ENCODE measurements at places on chromosomes 5 and 9. TPM values are rescaled to one million over a fixed set of nuclear protein-coding genes. Genes with fewer than 3 reads are reported as not detected.

The PLPPR1 gene
- 1.5 TPM for total RNA-seq

The NIPAL4 gene
- total RNA-seq, result 0.07 TPM

The DAB2 gene
- 7.3 TPM for total RNA-seq

- H3K4me1 ChIP-seq, result no peaks in the 10 kb centered on the region
- DNase-seq, result no peak
- no peaks in the 10 kb centered on the region for H3K36me3 ChIP-seq
- no peaks in the 10 kb centered on the region for H3K27me3 ChIP-seq
- H3K27ac ChIP-seq, result no peak overlapping the region
- no peak overlapping the region for H3K4me3 ChIP-seq
Measured at GRCh38 chr5:157175071-157175612, 5.5 kb upstream of the ITK start.

DNA sequence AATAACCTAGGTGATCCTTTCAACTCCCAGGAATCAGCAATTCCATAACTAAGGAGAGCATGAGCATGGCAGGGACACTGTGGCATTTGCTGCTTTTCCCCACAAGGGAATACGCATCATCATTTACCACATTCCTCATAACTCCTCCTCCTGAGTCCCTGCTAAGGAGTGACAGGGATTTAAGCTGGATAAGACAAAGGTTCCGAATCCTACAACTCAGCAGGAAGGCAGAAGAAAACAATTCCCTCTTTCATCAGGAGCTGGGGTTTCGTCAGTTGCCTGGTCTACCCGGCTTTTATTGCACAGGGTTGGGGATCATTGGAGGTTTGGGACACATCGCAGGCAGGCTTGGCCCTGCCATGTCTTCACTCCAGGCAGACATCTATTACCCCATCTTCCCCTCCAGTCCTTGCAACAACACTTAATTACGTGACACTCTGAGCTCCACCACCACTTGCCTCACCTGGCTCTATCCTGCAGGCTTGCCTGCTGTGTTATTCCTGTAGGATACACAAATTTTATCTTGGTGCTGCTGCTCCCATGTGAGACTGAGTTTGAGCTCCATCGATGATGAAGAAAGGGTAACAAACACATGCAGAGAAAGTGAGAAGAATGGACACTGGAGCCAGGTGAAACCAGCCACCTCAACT lies 563.0 kb upstream of the KLF4 start:
- H3K27ac ChIP-seq, result no peak overlapping the region
- no peaks in the 10 kb centered on the region for H3K36me3 ChIP-seq
- no peak for DNase-seq
- no peak overlapping the region for H3K4me3 ChIP-seq

DNA sequence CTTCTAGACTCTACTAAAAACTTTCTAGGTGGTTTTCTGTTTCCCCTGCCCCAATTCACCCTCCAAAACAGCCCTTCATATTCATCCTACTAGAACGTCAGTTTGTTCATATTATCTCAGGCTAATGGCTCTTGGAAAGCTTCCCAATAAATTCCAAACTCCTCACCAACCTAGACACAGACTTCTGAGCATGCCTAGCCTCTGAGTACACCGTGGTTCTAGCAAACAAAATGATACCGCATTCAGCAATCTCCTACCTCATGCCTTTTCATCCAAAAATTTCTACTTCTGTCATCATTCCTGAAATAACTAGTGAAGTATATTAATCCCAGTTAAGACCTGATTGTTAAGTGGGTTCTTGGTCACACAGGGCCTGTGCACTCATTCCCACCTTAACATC lies 46.5 kb upstream of the NR5A1 start:
- no peaks in the 10 kb centered on the region for H3K36me3 ChIP-seq
- no peaks in the 10 kb centered on the region for H3K27me3 ChIP-seq
- no peak overlapping the region for H3K4me3 ChIP-seq

- H3K27me3 ChIP-seq, result no peaks in the 10 kb centered on the region
- H3K27ac ChIP-seq, result no peak overlapping the region
- no peaks in the 10 kb centered on the region for H3K4me1 ChIP-seq
- no peak for DNase-seq
Measured at GRCh38 chr5:142650881-142651280, 35.0 kb downstream of the FGF1 start.

GRCh38 chr9:18566121-18566520 lies 92.2 kb downstream of the ADAMTSL1 start:
- no peaks in the 10 kb centered on the region for H3K27me3 ChIP-seq
- H3K27ac ChIP-seq, result no peak overlapping the region
- no peak for DNase-seq
- no peaks in the 10 kb centered on the region for H3K36me3 ChIP-seq
- H3K4me1 ChIP-seq, result no peaks in the 10 kb centered on the region
- H3K4me3 ChIP-seq, result no peak overlapping the region

DNA sequence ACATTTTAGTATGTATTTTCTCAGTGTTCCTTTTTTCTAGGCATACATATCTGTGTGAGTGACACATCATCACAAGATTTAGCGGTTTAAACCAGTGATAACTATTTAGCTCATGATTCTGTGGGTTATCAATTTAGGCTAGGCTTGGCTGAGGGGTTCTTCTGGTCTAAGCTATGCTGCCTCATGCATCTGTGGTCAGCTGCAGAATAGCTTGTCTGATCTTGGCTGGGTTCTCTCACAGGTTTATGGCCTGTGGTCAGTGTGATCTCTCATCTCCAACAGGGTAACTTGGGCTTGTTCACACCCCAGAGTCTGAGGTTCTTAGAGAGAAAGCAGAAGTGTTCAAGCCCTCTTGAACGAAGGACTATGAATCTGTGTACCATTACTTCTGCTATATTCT lies 363.3 kb downstream of the KDM4C start:
- no peak for DNase-seq
- H3K27ac ChIP-seq, result no peak overlapping the region
- no peaks in the 10 kb centered on the region for H3K4me1 ChIP-seq
- H3K36me3 ChIP-seq, result no peaks in the 10 kb centered on the region

- no peak for DNase-seq
- H3K4me3 ChIP-seq, result no peak overlapping the region
Measured at GRCh38 chr9:107862881-107863280, 373.3 kb upstream of the KLF4 start.

DNA sequence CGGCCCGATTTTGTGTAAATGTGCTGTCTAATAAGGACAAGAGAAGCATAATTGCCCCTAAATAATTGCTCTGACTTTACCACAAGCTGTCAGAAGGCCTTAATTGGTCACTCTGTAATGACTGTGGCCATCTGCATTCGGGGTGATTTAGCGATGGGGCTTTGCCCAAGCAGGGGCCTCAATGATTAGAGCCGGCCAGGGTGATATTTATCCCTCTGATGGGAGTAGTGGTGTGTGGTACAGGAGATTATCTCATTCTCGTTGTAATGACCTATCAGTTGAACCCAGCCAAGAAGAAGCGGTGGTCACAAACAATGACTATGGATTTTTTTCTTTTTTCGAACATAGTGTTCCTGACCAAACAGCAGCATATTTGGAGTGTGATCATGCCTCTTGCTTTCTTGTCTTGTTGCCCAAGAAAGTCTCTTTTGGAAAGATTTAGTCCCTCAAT lies 72.0 kb upstream of the SAP30L start:
- no peaks in the 10 kb centered on the region for H3K36me3 ChIP-seq
- H3K27ac ChIP-seq, result no peak overlapping the region
- no peaks in the 10 kb centered on the region for H3K4me1 ChIP-seq
- no peak for DNase-seq
- no peaks in the 10 kb centered on the region for H3K27me3 ChIP-seq
- no peak overlapping the region for H3K4me3 ChIP-seq

DNA sequence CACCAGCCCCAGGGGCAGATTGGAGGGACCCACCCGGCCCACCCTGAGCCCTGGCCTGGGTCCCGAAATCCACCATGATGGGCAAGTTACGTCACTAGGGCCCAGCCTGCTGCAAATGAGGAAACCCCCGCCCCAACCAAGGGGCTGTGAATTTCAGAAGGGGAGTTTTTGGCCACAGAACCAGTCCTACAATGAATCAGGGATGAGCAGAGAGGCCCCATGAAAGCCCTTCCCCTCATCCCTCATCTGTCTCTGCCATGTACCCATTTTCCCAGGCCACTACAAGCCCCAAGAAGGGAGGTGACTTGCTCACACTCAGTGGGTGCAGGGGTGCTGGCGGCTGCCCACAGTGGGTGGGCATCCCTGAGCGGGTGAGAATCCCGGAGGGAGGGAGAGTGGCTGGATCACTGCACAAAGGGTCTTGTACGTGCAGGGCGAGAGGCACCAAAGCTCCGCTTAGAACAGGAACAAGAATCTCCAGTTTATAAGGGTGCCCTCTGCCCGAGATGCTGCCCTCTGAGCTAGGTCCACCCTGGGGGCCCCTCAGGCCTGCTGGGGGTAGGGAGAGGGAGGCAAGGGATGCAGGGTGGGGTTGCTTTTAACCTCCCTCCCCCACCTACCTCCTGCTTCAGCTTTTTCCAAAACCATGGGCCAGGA lies 10.4 kb upstream of the TCF7 start:
- H3K27me3 ChIP-seq, result no peaks in the 10 kb centered on the region
- no peaks in the 10 kb centered on the region for H3K36me3 ChIP-seq
- H3K4me1 ChIP-seq, result no peaks in the 10 kb centered on the region
- no peak overlapping the region for H3K27ac ChIP-seq
- DNase-seq, result no peak

DNA sequence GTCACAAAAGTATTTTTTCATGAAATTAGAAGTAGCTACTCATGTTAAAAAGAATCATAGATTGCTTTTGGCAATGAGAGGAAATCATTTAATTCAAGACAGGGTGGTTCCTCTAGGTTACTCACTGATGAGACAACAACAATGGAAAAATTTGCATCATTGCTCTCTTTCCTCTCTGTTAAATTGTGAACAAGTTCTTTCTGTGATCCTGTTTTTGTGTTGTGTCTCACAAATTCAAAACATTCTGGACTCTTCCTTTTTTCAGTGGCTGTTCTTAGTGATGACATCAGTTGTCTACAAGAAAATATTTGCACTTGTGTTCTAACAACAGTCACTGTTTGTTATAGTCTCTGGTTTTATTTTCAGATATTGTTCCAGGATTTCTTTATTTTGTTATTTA lies 95.3 kb downstream of the XRCC4 start:
- H3K27me3 ChIP-seq, result no peaks in the 10 kb centered on the region
- no peaks in the 10 kb centered on the region for H3K36me3 ChIP-seq
- H3K27ac ChIP-seq, result no peak overlapping the region
- H3K4me1 ChIP-seq, result no peaks in the 10 kb centered on the region
- no peak overlapping the region for H3K4me3 ChIP-seq
- DNase-seq, result no peak

DNA sequence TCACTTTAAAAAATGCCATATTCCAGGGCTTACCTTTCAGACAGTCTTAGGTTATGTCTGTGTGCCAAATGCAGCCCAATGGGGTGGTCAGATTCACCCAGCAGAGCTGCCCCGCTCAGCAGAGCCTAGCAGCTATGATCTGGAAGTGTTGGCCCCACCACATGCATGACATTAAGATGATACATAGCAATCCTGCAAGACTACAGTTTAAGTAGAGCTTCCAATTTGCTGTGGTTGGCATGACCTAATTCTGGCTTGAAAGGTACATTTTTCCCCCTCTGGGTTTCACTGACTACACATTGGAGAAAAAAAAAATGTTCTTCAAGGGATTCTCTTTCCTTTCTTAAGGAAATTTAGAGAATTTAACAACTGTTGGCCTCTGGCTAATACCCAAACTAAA lies 22.5 kb downstream of the MEF2C start:
- H3K4me1 ChIP-seq, result no peaks in the 10 kb centered on the region
- no peaks in the 10 kb centered on the region for H3K27me3 ChIP-seq
- no peaks in the 10 kb centered on the region for H3K36me3 ChIP-seq
- no peak for DNase-seq
- H3K4me3 ChIP-seq, result no peak overlapping the region

DNA sequence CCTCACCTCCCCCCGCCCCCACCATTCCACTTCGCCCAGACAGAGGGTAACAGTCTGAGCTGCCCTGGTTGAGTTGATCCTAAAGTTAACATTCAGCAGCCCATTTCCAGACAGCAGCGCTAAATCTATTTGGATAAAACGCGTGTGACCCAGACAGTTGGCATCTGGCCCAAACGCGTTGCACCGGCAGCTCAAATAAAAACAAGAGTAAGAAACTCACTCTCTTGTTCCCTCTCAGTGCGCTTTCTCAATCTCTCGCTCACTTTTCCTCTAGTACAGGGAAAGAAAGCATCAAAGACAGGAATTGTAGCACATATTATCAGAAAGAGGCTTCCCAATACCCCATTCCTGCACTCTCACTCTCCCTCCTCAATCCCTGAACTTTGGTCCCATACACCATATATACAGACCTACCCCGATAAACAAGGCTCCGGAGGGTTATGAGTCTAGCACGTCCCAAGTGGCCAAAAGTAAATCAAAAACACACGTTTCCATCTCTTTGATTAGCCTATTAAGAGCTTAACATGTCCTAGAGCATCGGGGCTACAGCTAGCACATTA lies 1.3 kb downstream of the ADAMTS6 start:
- H3K4me1 ChIP-seq, result no peaks in the 10 kb centered on the region
- peak overlapping the region; percentile 30 for H3K27ac ChIP-seq
- H3K36me3 ChIP-seq, result no peaks in the 10 kb centered on the region
- H3K27me3 ChIP-seq, result no peaks in the 10 kb centered on the region
- DNase-seq, result peak; percentile 87

DNA sequence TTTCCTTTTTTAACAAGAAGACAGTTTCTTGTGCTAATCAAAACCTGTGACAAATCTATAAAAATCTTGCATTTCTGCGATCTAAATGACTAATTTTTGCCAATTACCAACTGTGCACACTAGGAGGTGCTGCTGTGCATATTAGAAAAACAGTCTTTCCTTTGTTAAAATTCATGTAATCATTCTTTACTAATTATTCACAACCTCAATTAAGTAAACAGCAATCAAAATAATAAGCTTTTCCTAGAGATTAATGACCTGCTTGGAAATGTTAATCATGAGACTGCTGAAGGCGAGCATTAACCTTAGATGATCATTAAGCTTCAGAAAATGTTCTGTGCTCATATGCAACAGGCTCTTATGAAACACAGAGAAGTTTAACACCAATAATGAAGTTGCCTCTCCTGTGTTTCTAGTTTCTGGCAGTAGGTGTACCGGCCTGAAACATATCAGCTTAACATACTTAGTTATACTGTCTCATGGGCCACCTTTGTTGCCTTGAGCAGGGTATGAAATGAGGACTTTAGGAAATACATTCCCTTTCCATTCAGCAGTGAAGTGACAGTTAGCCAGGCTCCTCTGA lies 17.7 kb downstream of the RFESD start:
- H3K4me1 ChIP-seq, result peaks cover 5% of the 10 kb centered on the region
- H3K4me3 ChIP-seq, result no peak overlapping the region
- H3K27me3 ChIP-seq, result no peaks in the 10 kb centered on the region
- H3K36me3 ChIP-seq, result no peaks in the 10 kb centered on the region

All from right lobe of liver (tissue), 6 donors.